ENCODE measurements at places on chromosomes 5 and 9.

DNA sequence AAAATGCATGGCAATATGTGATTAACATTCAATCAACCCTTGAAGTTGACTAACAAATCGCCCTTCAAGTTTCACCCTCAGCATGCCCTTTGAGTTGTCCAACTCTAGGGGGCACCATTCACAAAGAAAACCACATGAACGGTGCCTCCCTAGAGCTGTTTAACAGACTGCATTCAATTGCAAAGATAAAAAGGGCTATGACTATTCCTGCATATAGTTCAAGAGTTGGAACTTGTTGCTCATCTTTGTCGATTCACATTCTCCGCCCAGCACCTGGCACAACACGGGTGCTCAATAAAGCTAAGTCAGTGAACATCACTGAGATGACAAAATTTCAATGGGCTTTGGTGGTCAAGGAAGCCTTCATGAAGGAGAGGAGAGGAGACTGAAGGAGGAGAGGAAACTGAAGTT, 69.6 kb upstream of the SLC30A5 start:
- peak; percentile 23 for DNase-seq

- DNase-seq = no peak
Observed at GRCh38 chr5:37111426-37112382, 137.5 kb downstream of the CPLANE1 start.

DNA sequence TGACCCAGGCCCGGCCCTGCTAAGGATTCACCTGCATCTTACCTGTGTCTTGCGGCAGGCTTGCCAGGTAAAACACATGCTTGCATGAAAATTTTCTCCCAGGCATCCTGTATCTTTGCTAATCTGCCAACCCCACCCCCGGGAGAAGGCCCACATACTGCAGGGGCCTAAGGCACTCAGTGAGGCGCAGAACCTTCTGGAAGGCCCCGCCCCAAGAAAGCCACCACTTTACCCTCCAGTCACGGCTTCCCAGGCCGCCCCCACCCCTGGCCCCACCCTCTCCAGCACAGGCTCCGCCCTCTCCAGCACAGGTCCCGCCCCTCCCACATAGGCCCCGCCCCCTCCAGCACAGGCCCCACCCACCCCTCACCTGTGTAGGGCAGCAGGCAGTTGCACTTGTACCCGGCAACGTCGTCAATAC, 29.8 kb upstream of the SEC16A start:
- peak; percentile 45 for DNase-seq

DNA sequence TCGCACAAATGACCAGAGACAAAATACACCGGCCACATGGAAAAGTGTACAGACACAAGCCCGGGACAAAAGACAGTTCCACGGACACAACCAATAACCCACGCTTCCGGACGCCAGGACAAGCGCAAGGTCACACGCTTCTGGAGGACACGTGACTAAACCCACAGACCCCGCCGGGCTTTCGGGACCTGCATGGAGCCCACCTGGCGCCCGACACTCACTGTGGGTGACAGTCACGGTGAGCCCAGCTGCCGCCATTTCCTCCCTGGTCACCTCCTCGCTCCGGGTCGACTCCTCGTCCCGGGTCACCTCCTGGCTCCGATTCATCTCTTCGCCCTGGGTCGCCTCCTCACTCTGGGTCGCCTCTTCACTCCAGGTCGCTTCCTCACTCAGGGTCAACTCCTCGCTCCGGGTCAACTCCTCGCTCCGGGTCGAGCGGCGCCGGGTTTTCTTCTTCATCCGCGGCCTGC, 470 bp downstream of the BAG1 start:
- peak; percentile 12 for DNase-seq

DNA sequence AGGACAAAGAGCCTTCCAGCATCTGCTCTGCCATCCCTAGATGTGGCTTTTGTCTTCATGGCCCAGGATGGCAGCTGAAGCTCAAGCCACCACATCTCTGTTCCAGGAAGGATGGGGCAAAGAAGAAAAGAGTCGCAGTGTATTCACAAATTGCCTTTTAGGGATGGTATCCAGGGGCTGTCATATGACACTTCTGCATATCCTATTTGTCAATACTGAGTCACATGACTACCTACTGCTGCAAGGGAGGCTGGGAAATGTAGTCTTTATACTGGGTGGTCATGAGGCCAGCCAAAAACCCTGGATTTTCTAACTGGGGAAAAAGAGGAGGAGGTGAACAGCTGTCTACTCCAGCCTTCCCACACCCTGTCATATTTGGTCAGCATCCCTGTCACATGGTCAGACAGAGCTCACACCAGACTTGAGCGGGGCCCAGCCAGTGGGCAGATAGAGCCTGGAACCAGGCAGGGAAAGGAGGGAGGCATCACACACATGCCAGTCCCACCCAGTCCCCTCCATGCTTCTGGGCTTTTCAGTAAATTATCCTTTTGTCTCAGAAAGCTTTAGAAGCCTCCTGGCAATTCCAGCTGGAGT, 52.0 kb downstream of the OLFM1 start:
- no peak for DNase-seq

- DNase-seq = no peak
Observed at GRCh38 chr5:172593721-172594235, 47.3 kb upstream of the NEURL1B start.

DNA sequence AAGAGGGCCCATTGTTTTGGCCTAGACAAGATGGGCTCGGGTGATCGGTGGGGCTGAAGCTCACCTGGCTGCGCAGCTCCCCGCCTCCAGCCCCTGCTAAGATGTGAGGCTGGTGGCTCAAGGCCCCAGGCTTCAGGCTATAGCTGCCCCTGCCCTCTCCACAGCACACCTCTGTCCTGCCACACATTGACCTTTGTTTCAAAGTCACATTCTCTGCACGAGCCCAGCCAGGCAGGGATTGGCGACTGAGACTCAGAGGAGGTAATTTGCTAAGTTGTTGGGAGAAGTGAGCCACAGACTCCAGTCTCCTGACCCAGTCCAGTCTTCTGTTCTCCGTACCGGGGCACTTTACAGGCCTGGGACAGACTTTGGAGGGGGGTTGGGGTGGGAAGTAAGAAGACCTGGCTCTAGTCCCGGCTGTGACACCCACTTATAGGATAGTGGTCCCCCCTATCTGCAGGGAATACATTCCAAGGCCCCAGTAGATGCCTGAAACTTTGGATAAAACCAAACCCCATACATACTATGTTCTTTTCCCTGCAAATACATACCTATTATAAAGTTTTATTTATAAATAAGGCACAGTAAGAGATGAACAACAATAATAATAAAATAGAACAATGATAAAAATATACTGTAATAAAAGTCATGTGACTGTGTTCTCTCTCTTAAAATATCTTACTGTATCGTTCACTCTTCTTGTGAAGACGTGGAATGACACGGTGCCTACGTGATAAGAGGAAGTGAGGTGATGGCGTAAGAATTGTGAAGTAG, 13.3 kb downstream of the PDGFRB start:
- no peak for DNase-seq

DNA sequence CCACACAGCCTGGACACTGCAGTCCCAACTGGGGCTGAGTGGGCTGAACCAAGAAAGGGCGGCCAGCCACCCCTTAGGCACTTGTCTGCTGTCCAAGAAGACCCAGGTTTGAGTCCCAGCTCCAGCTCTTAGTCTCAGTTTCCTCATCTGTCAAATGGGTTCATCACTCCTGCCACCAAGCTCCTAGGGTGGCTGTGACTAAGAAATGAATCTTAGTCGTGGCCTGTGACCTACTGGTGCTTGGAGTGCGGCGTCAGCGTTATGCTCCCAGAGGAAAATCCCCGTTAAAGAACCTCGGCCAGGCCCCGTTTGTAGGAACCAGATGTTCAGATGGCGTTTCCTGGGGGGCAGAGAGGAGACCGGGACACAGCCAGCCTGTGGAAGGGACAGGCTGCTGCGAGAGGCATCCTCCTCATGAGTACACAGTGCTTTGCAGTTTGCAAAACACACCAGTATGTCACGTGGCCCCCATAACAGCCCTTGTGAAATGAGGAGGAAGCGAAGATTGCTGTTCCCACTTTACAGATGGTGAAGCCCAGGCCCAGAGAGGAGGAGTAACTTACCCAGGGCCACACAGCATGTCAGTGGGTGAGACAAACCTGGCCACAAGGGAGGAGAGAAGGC, 3.3 kb downstream of the FIBCD1 start:
- DNase-seq = no peak

GRCh38 chr5:75720882-75721281, 3.6 kb upstream of the POC5 start:
- no peak for DNase-seq

DNA sequence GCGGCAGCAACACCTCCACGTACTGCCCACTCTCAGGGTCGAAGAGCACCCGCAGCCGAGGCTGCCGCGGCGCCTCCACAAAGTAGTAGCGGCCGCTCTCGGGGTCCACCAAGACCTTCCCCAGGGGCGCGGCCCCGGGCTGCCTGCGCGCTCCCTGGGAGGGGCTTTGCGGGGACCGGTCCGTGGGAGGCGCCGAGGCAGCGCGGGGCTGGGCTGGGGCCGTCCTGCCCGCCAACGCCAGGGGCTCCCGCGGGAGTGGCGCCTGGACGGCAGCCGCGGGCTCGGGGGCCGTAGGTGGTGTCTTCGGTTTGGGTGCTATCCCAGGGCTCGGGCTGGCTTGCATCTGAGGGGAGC, 2.6 kb upstream of the MZB1 start:
- DNase-seq = no peak

GRCh38 chr9:129280236-129280622, 102.2 kb upstream of the IER5L start:
- no peak for DNase-seq

- DNase-seq = no peak
Observed at GRCh38 chr5:156589946-156590216, 260.2 kb upstream of the PPP1R2B start.

- no peak for DNase-seq
Observed at GRCh38 chr9:21833090-21833801, 30.8 kb downstream of the MTAP start.

- DNase-seq = no peak
Observed at GRCh38 chr5:111704452-111705085, 52.4 kb downstream of the NREP start.

DNA sequence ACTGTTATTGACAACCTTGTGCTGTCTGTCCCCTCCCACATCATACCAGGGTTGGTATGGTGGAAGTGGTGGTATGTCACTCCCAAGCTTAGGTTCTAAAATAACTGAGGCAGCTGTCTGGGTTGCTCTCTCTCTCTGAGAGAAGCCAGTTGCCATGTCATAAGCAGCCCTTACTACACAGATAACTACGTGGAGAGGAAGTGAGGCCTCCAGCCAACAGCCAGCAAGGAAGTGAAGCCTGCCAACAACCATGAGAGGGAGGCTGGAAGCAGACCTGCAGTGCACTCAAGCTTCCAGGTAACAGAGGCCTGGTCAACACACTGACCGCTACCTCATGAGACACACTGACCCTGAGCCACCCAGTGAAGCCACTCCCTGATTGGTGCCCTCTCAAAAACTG, 18.6 kb downstream of the CTNNAL1 start:
- no peak for DNase-seq

DNA sequence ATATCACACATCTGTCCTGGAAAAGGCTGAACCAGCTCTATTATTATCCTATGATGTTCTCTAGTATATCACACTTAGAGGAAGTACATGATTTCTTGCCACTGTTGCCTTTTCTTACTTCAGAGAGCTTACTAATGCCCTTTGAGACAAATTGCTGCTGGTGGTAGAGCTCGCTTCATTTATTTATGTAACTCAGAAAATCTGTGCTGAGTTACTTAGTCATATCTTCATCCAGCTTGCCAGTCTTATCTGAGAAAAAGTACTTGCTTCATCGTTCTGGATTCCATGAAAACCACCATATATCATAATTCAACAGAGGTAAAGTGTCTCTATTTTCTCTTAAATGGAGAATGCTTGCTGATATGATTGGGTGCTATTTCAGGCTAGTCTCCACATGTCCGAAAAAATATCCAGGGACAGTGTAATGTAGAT, 26.6 kb downstream of the PTPDC1 start:
- DNase-seq = peak; percentile 62

DNA sequence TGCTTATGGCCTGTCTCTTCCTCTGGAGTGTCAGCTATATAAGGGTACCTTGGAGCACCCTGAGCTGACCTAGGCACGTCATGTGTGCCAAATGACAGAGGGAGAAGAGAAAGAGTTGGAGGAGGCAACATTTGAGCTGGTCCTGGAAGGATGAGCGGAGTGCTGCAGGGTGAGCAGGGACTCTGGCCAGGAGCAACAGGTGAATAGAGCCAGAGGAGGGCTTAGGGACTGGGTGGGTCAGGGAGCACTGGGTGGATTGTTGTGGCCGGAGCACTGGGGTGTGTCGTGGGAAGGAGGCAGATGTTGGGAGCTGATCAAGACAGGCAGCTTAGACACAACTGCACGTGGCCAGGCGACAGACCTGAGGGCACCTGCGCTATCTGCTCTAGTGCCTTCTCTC, 43.6 kb downstream of the TSPAN17 start:
- DNase-seq = no peak

DNA sequence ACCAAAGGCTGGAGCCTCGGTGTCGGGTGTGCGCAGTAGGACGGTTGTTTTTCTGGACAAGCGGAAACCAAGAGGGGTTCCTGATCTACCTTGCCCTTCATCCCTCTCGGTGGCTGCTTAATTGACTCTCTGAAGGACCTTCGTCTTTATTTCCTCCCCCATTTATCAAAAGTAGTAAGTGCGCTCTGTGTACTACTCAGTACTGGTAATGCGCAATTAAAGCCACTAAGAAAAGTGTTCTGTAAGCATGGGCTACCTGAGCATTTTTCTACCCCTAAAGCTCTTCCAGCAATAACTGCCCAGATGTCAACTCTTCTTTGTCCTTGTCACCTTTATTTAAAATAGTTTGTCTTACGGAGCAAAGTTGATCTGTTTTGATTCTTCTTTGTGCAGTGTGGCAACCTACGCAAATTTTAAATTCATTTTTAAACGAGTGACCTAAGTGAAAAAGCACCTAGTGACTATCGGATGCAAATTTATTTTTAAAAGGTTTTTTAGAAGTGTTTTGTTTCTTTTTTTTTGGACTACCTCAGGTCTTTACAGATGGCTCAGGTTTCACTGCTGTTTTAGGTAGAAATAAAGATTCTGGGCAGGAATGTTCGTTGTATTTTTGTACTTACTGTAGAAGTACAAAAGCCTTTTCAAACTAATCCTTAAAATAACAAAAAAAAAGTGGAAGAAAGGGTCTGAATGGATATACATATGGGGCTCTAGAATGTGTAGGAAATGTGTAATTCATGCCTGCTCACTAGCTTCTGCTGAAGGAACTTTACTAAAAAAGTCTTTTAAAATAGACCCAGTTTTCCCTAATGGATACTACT, 2.0 kb downstream of the JMY start:
- no peak for DNase-seq

GRCh38 chr9:5575000-5575399, 53.9 kb upstream of the RIC1 start:
- DNase-seq = no peak

Data from AG08395 (cell line).